Transverse colon (tissue), 4 donors: ENCODE measurements at places on chromosomes 7 and 10. TPM values are rescaled to one million over a fixed set of nuclear protein-coding genes. Genes with fewer than 3 reads are reported as not detected.

- DNase-seq = no peak
Observed at GRCh38 chr10:28463141-28463540, 69.8 kb upstream of the WAC start.

GRCh38 chr7:85566095-85566794, 379.4 kb upstream of the SEMA3D start:
- DNase-seq = no peak

CNPY1 gene
- not detected for total RNA-seq

DNA sequence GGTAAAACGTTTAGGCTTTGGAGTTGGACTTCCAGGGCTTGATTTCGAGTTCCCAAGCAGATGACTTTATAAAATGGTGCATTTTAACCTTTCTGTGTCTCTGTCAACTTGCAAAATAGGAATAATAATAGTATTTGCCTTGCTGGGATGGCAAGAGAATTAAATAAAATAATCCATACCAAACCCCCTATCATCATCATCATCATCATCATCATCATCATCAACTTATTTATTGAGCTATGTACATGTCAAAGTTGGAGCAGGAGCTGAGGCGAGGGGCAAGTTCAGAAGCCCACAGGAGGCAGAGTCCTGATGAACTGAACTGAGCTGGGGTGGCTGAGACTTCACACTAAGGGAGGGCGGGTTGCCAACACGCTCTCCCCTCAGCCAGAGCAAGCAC, 51.7 kb upstream of the KCNMA1 start:
- no peak for DNase-seq

CDHR3 gene
- total RNA-seq = 34.4 TPM

CYP3A5 gene
- total RNA-seq = 543 TPM

TSPAN13 gene
- 30.5 TPM for total RNA-seq

DNA sequence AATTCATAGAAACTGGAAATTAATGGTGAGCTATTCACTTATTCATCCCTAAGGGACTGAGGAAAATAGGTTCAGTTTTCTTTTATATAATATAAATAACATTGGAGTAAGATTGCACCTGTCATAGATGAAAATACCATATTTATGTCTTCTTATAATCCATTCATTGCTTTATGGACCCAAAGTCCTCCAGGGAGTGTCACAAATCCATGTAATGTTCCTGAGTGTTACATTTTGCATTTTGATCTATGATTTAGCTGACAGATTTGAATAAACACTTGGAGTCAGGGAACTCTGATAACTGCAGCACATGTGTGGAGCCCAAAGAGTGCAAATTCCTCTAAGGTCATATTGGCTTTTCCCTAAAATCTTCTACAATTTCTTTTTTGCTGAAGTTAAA, 484.3 kb downstream of the MDFIC start:
- DNase-seq = no peak

- DNase-seq = no peak
Observed at GRCh38 chr7:41702635-41703371, at the start of gene INHBA. Gene INHBA (minus strand): TSS chr7:41703090. CDS start chr7:41700374, 2,716 bp downstream.

DNA sequence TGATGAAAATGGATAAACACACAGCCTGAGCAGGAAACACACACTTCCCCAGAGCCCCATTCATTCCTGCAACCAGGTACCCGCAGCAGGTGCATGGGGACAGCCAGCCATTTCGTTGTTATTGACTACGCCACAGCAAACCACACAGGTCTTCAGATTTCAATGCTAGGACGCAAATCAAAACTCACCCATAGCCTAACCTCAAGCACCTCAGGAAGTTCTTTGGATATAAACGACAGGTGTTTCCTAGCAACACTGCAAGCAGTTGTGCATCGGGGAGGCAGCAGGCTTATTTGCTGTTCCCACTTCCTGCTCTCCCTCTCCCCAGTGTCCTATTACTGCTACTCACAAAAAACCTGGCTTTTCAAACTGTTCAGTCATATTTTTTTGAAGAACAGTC, 176.5 kb upstream of the FRMD4A start:
- DNase-seq = no peak

BTBD16 gene
- not detected for total RNA-seq

IL2RA gene
- 1.1 TPM for total RNA-seq

TFPI2 gene
- total RNA-seq = not detected

GDF2 gene
- not detected for total RNA-seq
